ENCODE measurements at places on chromosomes 5 and 9.

DNA sequence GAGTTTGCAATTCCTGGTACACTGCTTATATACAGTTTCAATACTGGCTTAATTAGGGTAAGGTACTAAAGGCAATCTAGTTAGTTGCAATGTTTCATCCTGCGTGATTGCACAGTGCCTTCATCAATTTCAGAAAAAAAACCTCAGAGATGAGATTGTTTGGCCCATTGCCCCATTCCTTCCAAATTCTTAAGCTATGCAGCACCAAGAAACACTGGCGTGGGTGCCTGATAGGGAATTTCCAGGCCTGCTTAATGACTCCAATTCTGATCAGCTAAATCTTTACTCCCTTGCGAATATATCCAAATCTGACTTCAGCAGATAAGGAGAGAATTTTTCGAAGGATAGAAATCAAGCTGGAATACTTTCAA lies 35.9 kb upstream of the GAS1 start:
- no peak for DNase-seq

DNA sequence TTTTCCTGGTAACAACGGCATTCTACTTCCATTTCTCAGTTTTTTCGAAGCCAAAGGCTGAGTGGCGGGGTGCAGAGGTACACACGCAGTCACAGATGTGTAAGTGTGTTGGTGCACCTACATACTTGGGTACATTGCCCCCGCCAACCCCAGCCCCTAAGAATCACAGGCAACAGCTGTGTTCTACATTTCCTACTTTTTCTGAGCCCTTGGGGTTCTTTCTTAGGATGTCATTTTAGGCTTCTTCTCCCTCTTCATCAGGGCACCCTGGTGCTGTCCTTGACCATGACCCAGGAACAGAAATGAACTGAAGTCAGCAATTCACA lies 104.8 kb downstream of the PAX5 start:
- DNase-seq = no peak

- DNase-seq = no peak
Measured at GRCh38 chr9:78189001-78189400, 46.9 kb upstream of the CEP78 start.

DNA sequence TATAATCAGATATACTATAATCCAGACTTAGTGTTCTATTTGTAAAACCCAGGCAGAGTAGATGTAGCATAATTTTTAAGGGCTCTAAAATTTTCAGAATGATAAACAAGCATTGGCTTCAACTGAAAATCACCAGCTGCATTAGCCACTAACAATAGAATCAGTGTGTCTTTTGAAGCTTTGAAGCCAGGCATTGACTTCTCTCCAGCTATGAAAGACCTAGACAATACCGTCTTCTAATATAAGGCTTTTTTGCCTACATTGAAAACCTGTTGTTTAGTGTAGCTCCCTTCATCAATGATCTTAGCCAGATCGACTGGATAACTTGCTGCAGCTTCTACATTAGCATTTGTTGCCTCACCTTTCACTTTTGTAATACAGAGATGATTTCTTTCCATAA lies 1877.3 kb upstream of the ACO1 start:
- DNase-seq = no peak

DNA sequence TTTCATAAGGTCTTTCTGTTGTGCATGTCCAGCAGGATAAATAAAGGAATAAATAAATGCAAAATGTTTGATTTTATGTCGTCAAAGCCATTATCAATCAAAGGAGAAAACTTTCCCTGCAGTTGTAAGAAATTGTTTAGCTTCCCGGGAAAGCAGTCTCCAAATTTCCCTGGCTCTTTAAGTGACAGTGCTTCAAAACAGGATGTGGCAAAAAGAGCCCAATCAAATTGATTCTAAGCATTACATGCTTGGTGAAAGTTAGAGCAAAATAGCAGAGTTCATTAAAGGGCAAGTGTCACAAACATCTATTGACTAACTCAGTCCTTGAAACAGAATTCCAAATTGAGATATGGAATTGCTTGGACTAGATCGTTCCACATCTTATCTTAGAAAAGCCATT lies 704.1 kb downstream of the PRELID2 start:
- DNase-seq = no peak

DNA sequence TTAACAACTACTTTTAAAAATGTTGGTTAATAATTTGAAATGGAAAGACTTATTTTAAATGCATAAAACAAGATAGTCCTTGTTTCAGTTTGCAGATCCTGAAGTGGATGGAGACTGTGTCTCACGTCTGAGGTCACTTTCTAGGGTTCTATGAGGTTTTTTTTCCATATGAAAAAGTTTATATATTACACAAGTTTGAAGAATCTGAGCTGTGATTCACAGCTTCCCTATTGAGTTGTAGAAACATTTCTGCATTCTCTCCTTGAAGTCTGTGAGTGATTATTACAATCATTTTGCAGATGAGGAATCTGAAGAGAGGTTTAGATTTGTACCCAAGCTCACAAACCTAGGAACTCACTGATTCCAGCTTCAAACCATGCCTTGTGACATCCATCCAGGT lies 442.5 kb upstream of the KLF4 start:
- no peak for DNase-seq

GRCh38 chr9:97874624-97875023 lies 21.6 kb downstream of the FOXE1 start:
- no peak for DNase-seq

DNA sequence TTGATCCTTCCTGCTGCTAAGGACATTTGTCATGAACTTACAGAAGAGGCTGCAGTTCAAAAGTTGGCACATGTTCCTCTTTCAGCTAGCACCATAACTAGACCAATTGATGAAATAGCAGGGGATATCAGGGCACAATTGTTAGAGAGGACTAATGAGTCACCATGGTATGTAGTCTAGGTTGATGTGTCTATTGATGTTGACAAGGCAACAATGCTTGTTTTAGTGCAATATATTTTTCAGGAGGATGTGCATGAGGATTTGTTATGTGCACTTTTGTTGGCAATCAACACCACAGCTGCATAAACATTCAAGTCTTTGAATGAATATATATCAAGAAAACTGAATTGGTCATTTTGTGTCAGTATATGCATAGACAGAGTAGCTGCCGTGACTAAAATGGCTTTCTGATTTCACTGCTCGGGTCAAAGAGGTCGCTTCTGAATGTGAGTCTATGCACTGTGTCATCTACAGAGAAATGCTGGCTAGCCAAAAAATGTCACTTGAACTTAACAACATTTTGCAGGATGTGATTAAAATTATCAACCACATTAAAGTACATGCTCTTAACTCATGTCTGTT lies 68.0 kb downstream of the FGF10 start:
- no peak for DNase-seq

- no peak for DNase-seq
Measured at GRCh38 chr9:99026956-99027298, 78.0 kb upstream of the TGFBR1 start.

GRCh38 chr5:38680094-38680825 lies 123.8 kb upstream of the LIFR start:
- DNase-seq = no peak

GRCh38 chr5:109454731-109455505 lies 45.1 kb upstream of the PJA2 start:
- DNase-seq = no peak

DNA sequence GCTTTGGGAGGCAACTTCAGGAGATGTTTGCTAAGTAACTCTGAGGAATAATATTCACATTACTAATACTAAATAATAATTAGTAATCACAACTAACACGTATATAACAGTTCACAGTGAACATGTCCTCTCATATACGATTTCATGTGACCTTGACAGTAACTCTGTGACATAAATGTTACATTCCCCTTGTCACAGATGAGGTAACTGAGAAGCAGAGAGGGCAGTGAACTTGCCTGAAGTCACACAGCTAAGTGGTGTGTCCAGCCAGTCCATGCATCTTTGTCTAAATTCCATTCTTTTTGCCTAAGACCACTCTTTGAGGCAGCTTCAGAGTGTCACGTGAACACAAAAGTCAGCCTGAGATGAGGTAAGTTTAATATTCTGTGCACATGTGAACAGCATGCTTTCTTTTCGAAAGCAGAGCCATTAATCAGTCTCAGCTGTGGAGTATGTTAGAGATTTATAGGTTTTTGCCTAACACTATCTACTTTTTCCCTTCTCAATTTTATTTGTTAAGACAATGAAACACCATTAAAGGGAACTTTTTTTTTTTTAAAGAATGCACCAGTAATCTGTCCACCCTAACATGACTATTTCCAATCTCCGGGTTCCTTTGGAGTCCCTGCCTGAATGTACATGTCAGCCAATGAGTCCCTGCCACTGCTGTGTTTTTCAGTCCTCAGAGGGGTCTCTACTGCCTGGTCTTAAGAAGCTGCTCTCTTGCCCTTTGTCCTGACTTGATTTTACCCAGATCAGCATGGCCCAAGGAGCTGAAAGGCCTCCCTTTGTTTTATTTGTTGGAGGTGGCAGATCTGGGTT lies 43.5 kb downstream of the SH3PXD2B start:
- no peak for DNase-seq

DNA sequence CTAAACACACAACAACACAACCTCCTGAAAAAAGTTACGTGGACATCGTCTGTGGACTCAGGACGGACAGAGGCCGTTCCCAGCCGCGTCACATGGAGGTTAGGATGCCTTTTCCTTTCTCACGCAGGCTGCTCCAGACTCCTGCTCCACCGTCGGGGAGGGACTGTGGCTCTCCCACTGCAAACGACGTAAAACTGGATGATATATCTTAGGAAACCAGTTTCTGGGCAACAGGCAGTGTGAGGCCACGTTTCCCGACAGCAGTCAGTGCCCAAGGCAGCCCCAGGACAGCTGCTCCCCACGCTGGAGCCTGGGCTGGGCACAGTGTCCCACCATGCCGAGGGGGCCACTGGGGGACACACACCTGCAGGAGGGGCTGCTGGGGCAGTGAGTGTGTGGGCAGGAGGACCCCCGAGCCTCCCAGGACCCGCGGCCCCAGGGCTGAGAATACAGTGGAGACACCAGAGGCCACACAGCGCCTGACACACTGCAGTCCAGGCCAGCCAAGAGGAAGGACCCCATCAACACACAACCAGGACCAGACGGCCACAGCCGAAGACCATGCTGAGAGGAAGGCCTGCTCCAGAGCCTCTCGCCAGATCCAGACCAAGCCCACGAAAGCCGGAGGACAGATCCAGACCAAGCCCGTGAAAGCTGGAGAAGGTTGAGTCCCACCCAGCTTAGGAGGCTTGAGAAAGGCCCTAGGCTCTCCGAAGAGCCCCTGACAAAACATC lies 26.2 kb downstream of the EXD3 start:
- DNase-seq = no peak

- no peak for DNase-seq
Measured at GRCh38 chr5:156927545-156927944, 35.5 kb downstream of the TIMD4 start.
